NCI-H2107 (cell line): ENCODE measurements at places on chromosomes 6 and 20.

- no peak for DNase-seq
Observed at GRCh38 chr6:32317541-32317940, 54.2 kb downstream of the TSBP1 start.

- DNase-seq = no peak
Observed at GRCh38 chr6:3849681-3850450, 693 bp downstream of the FAM50B start.

DNA sequence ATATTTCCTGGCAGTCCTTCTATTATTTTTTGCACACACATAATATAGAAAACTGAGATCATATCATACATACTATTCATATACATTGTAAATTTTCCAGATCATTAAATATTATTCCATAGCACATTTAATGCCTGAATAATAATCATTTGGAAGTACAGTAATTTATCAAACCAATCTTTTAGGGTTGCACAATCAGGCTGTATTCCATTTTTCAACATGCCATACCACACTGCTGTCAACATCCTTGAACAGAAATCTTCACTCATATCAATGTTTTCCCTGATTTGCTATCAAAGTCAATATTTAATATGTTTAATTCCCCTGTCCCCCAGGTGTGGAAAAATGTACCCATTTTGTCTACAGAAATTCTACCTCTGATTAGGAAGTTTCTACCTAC is 122.7 kb upstream of the ADGRF1 start:
- no peak for DNase-seq

- no peak for DNase-seq
Observed at GRCh38 chr6:104908031-104908887, 48.5 kb upstream of the HACE1 start.

- DNase-seq = no peak
Observed at GRCh38 chr20:8131598-8132483, at the start of gene PLCB1. TSS of gene PLCB1 (plus strand) at chr20:8132266. CDS start at chr20:8132652, 386 bp downstream.

DNA sequence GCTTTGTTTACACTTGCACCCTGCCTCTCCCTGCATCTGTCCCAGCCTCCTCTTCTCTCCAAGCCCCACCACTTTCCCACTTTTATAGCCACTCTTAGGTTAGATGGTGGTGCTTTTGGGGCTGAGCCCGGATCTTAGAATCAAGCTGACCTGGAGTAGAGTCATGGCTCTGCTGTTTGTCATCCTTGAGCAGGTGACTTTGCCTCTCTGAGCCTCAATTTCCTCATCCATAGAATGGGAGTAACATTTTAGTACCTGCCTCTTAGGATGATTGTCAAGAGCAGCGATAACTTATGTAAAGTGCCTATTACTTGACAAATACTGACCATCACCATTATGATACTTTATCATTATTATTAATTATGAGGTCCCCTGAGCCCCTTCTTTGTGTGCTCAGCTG is 48.2 kb downstream of the CPNE5 start:
- no peak for DNase-seq

GRCh38 chr6:36717231-36717825 is 19.7 kb downstream of the RAB44 start:
- no peak for DNase-seq

- DNase-seq = no peak
Observed at GRCh38 chr6:9511157-9511556, 903.7 kb downstream of the TFAP2A start.

DNA sequence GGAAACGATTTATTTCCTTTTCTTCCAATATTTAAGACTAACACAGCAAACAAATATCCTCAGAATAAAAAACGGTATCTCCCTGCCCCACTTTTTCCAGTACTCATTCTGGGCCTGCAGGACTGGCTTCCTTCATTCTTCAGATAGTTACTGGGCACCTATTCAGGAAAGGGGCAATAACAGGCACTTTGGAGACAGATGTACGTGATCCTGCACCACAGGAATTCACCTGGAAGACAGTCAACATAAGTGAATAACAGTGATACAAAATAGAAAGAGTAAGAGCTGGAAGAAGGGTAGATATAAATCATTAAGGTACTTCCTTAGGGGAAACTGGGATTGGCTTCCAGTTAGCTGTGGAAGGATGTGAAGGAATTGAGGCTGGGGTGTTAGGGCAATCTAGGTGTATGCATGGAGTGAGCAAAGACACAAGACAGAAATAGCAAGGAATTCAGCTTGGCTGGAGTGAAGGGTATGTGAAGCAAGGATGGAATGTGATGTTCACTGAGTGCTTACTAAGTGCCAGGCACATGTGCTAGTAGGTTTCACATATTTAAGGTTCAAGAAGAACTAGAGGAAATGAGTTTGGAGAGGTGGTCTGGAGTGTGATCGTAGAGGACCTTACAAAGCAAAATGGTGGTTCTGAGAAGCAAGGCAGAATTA is 49.3 kb upstream of the FAM83C start:
- DNase-seq = no peak

DNA sequence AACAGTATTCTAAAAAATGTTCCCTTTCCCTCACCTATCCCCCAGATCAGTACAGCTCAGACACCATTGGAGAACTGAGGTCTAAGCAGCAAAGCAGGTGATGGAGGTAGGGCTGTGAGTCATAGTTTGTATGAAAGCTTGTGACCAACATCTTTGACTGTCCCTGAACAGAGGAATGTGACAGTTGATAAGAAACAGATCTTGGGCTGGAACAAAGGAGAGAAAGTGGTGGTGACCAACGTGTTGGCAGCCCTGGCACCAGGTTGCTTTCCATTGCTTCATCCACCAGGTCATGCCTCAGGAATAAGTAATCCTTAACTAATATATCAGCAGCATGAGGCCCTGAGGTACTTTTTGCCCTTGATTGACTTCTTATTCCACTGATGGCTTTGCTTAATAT is 19.9 kb upstream of the CRIP3 start:
- DNase-seq = no peak

DNA sequence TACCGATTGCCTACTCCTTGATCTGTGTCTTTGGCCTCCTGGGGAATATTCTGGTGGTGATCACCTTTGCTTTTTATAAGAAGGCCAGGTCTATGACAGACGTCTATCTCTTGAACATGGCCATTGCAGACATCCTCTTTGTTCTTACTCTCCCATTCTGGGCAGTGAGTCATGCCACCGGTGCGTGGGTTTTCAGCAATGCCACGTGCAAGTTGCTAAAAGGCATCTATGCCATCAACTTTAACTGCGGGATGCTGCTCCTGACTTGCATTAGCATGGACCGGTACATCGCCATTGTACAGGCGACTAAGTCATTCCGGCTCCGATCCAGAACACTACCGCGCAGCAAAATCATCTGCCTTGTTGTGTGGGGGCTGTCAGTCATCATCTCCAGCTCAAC is 13.5 kb downstream of the CCR6 start:
- DNase-seq = no peak

GRCh38 chr6:119284861-119285521 is 64.6 kb downstream of the MAN1A1 start:
- DNase-seq = no peak

GRCh38 chr20:53077373-53078205 is 105.4 kb downstream of the TSHZ2 start:
- DNase-seq = no peak

GRCh38 chr6:108730635-108731515 is 117.3 kb upstream of the ARMC2 start:
- peak; percentile 36 for DNase-seq

GRCh38 chr20:33570743-33571142 is 80.8 kb downstream of the CBFA2T2 start:
- no peak for DNase-seq

DNA sequence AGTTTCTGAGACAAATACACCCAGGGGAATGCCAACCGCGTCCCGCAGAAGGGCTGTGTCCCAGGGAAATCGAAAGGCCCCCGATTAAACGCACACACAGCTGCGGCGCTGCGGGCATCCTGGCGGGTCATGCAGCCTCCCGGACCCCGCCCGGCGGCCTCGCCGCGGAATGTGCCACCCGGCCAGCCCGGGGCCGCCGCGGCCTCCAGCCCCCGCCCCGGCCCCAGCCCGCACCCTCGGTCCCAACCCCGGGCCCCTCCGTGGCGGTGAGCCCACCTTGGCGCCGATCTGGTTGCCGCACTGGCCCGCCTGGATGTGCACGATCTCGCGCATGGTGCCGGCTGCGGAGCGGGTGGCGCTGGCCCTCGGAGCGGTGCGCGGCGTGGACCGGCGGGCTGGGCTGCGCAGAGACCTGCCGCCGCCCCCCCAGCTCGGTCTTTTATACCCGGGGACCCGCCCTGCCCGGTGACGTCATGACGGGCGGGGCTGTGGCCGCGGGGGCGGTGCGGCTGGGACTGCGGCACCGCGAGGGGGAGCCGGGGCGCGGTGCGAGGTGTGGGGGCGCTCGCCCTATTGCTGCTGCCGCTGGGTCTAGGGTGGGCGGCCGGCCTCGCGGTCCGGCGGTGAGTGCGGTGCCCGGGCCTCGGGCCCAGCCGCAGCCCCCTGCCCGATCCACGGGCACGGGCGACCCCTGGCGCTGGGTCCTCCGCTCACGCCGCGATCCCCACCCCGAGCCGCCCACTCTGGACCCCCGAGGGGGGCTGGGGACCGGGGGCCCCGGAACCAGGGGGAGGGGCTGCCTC is at the start of gene TUBB2A:
Gene TUBB2A (minus strand): TSS at position 414 of the 803 bp plus-strand sequence. CDS start 81 bp downstream, at position 333.
- DNase-seq = peak; percentile 41

- DNase-seq = no peak
Observed at GRCh38 chr6:34237722-34238584, 1.3 kb downstream of the HMGA1 start.

DNA sequence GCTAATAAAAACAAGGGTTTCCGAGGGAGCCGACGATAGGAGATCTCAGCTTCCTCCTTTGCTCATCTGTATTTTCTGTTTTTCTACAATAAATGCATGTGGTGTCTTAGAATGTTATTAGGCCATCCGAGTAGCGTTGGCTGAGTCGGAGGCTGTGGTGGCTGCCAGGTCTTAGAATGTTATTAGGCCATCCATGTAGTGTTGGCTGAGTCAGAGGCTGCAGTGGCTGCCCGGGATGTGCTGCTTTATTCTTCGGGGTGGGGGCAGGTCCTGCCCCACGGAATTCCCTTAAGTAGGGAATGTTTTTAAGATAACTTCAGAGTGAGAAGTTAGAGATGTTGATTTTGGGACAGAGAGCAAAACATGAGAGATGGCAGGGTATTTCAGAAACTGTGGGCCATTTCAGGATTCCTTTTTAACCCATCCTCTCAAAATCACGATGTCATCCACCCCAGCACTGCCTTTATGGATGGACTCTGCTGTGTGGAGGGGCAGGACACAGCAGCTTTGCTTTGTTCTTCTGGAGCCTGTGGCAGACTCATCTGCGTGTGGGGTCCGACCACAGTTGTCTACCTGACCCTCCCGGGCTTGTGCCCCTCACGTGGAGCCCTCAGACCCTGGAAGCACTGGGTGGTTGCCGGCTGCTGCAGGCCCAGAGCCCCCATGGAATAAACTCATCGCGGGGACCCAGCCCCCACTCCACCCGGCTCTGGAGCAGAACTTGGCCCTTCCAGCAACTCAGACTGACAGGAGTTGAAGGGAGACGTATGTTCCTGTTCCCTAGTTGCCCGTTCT is 20.4 kb downstream of the OSBPL2 start:
- no peak for DNase-seq

- DNase-seq = no peak
Observed at GRCh38 chr6:148157841-148158240, 184.8 kb upstream of the SASH1 start.

- no peak for DNase-seq
Observed at GRCh38 chr6:14035071-14035847, 82.3 kb upstream of the CD83 start.

DNA sequence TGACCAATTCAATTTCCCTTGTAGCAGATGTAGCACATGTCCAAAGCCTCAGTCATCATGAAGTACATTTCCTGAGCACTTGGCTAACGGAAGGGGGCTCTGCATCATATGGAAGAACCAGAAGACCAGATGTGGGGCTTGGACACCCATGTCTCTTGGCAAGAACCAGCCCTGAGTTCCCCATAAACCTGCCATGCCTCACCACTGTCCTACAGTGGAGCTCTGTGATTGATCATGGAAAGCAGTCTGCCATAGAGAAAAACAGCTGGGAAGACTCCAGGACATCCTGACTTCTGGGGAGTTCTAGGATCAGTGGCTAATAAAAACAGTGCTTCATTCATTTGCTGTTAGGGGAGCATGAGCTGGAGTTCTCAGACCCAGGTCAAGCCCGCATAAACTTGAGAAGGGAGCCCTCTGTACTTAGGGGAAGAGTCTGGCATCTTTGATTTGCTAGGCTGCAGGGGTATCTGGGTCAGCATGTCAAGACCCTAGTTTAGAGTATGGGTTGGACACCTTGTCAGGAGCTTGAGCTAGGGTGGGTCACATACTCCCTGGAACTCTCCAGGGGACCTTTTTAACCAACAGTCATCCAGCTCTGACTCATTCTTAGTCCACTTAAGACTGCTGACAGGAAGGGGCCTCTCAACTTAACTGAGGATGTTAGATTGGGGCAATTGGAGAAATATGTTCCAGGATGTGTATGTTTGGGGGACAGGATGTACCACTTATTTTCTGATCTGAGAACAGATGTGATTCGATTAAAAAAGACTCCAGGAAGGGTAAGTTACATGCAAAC is 26.3 kb upstream of the TRAM2 start:
- DNase-seq = no peak

DNA sequence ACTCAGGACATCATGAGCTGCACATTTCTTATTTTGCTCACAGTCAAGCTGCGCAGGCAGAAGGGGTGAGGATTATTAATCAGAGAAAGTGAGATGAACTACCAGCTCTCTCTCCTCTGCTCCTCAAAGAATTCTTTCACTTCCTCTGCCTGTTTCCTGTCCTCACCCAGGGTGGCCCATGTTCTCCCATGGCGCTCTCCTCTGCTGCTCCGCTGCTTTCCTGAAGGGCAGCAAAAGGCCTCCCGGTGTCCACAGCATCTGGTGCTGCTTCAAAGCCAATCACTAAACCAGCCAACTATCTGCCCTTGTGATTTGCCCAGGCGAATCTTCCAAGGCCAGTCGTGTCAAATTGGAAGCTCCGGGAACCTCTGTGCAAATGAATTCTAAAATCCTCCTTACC is 324.2 kb downstream of the TPBG start:
- DNase-seq = no peak

DNA sequence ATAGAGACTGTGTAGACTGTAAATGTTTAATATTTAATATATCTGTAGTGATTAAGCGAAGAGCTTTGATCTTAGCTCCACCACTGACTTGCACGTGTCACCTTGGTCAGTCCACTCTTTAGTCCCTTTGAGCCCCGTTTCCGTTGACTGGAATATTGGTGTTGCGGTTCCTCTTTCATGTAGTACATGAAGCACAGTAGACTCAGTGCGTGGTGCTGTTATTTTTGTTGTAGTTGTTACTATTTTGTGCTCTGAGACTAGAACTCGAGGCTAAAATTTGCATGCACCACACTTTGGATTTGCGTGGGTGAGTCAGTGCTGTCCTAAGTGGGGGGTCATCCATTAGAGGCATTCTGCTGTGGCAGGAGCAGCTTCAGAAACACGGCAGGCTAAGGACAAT is 291.4 kb downstream of the QKI start:
- no peak for DNase-seq

- no peak for DNase-seq
Observed at GRCh38 chr6:20997143-20997769, 463.0 kb downstream of the CDKAL1 start.
